ENCODE measurements at places on chromosomes 11 and 22.

DNA sequence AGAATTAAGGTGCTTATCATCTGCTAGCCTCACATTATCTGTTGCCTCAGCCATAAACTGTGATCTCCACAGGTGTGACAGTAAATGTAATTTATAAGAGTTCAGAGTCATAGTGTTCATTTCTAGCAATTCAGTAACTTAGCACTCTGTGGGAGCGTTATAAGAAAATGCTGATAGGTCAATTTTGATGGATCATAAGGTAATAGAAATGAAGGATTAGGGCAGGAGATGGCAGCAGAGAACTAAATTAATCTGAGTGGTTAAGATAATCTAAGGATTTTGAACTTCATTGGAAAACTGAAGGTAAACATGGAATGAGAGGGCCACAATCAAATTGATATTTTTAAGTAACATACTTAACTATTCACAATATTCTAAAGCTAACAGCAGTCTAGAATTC lies 26.5 kb upstream of the SLC22A9 start:
- DNase-seq = no peak

DNA sequence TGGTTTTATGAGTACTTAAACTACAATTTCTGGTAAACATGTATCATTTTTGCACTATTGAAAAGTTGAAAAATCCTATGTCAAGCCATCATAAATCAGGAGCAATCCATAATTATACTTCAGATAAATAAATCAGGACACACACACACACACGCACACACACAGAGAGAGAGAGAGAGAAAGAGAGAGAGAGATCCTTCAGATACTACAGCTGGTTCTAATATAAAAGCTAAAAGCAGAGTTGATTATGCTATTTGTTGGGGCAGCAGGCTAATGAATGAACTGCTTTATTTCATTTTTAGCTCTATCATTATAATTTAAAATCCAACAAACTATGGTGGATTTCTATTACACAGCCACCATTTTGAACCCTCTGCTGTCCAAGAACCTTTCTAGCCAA lies 322.4 kb upstream of the CCDC90B start:
- DNase-seq = no peak

DNA sequence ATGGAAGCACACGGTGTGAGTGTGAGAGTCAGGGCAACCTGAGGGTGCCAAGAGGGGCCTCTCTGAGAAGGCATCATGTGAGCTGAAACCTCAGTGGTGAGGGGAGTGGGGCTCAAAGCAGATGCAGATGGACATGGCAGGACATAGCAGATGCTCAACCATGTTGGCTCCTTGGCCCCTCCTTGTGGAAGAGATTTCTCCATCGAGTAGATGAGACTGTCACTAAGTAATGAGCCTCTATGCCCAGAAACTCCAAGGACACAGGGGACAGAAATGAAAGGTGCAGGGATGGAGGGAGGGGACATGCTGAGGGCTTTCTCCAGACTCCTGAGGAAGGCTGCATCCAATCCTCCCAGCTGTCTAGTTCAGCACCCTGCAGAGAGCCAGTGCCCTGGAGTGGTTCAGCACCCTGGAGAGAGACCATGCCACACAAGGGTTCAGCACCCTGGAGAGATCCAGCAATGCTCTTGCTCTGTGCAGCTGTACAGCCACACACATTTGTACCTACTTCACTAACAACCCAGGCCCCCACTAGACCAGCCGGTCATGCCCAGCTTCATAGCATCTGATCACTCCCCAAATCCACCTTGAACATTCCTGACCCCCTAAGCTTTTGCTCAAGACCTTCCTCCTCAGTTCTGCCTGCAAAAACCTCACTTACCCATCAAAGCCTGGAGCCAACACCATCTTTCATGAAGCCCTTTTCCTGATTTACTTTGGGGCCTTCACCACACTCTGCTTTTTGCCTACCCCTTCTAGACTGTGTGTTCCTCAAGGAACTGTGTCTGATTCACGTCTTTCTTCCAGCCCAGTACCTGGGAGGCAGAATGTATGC lies 252.0 kb downstream of the CTTN start:
- DNase-seq = peak; percentile 80

GRCh38 chr11:27509908-27510307 lies 3.3 kb upstream of the LIN7C start:
- DNase-seq = no peak

DNA sequence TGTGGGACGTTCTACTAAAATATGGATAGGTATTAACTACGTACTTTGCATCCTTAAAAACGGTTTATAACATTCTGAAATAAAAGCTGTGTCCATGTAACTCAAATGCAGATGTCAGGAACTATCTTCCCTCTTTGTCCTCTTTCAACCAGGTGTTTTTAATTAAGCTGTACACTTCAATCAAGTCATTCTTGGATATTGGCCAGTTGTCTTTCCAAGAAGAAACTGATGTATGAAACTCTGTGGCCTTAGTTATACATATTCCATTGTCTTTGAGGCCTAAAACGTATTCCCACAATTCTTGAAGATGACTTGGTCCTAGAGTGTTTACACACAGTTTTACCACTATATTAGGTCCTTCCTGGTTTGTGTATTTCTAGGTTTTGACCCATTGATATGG lies 249.0 kb upstream of the CNTN5 start:
- no peak for DNase-seq
